ENCODE measurements at places on chromosomes 4 and X. TPM values are rescaled to one million over a fixed set of nuclear protein-coding genes. Genes with fewer than 3 reads are reported as not detected.

Gene MAGEH1
- total RNA-seq, result 12.9 TPM

Gene TEC
- 4.7 TPM for total RNA-seq

Gene SYN1
- total RNA-seq, result not detected

Gene KLB
- total RNA-seq, result 0.16 TPM

Gene RASL11B
- not detected for total RNA-seq

Gene SHROOM3
- total RNA-seq, result not detected

Gene SPOCK3
- total RNA-seq, result not detected

Gene CXXC4
- 2.1 TPM for total RNA-seq

Gene TEX13C
- not detected for total RNA-seq

Gene HMX1
- not detected for total RNA-seq

Gene HTN1
- not detected for total RNA-seq

Gene RHOH
- total RNA-seq, result 195 TPM

GRCh38 chrX:69014200-69014599 lies 151.1 kb downstream of the PJA1 start:
- no peaks in the 10 kb centered on the region for H3K4me1 ChIP-seq
- no peaks in the 10 kb centered on the region for H3K36me3 ChIP-seq
- H3K27ac ChIP-seq, result no peak overlapping the region
- H3K27me3 ChIP-seq, result no peaks in the 10 kb centered on the region
- DNase-seq, result no peak

DNA sequence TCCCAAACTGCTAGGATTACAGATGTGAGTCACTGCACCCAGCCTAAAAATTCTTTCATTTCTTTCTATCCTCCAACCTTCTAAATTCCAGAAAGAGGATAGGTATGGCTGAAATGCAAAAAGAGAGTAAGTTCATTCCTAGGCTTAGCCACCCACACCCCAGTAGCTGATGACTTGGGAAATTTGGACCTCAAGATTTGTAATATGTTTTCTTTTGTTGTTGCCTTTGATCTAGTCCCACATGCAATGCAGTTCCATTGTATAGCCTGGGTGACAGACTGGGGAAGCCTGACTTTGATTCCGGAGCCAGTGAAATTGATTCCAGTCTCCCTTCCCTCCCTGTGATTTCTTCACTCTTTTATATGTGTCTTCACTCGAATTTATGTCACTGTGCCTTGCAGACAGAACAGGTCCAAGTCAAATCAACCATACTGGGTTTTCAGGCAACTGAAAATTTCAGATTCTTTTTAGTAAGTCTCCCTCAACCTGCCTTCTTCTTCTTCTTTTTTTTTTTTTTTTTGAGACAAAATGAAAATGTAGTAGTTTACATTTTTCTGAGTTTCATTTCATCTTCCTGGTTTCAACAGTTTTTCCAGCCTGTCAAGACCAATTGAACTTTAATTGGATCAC lies 176.2 kb upstream of the RBPJ start:
- H3K27me3 ChIP-seq, result no peaks in the 10 kb centered on the region
- H3K4me1 ChIP-seq, result no peaks in the 10 kb centered on the region
- H3K36me3 ChIP-seq, result no peaks in the 10 kb centered on the region

DNA sequence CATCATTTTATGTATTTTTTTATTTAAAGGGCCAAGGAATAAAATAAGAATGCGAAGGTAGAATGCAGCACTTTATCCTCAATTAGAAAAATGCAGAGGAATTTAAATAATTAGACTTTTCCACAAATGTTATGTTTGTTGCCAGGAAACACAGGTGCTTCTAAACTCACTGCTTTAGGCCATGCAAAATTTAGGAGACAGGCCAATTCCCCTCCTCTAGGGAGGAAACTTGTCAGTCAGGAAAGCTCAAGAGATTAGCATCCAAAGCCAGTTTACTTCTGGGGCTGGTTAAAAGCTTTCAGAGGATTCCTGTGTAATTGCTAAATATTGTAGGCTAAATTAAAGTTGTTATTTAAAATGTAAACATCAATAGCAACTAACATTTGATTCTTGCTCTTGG lies 124.5 kb downstream of the DMD start:
- H3K27me3 ChIP-seq, result no peaks in the 10 kb centered on the region
- H3K4me1 ChIP-seq, result no peaks in the 10 kb centered on the region
- H3K27ac ChIP-seq, result no peak overlapping the region
- H3K4me3 ChIP-seq, result no peak overlapping the region

GRCh38 chr4:80112236-80112635 lies 39.2 kb upstream of the ANTXR2 start:
- DNase-seq, result no peak
- no peaks in the 10 kb centered on the region for H3K36me3 ChIP-seq
- peaks cover 2% of the 10 kb centered on the region for H3K27me3 ChIP-seq
- no peaks in the 10 kb centered on the region for H3K4me1 ChIP-seq

GRCh38 chrX:1140236-1140681 lies 72.2 kb downstream of the CRLF2 start:
- H3K4me1 ChIP-seq, result no peaks in the 10 kb centered on the region
- DNase-seq, result no peak
- H3K4me3 ChIP-seq, result no peak overlapping the region
- no peaks in the 10 kb centered on the region for H3K27me3 ChIP-seq
- H3K36me3 ChIP-seq, result no peaks in the 10 kb centered on the region
- no peak overlapping the region for H3K27ac ChIP-seq

- H3K4me1 ChIP-seq, result no peaks in the 10 kb centered on the region
- H3K4me3 ChIP-seq, result no peak overlapping the region
- no peak overlapping the region for H3K27ac ChIP-seq
- no peak for DNase-seq
- no peaks in the 10 kb centered on the region for H3K36me3 ChIP-seq
These were observed 188.1 kb downstream of the ADAM29 start for GRCh38 chr4:175106301-175106700.

GRCh38 chrX:1074755-1075154 lies 137.7 kb downstream of the CRLF2 start:
- no peak for DNase-seq
- H3K4me1 ChIP-seq, result no peaks in the 10 kb centered on the region
- H3K36me3 ChIP-seq, result no peaks in the 10 kb centered on the region
- H3K4me3 ChIP-seq, result no peak overlapping the region

- H3K4me3 ChIP-seq, result no peak overlapping the region
- no peaks in the 10 kb centered on the region for H3K4me1 ChIP-seq
- no peaks in the 10 kb centered on the region for H3K36me3 ChIP-seq
- DNase-seq, result no peak
- H3K27me3 ChIP-seq, result no peaks in the 10 kb centered on the region
These were observed 404.8 kb downstream of the EPHA5 start for GRCh38 chr4:65265526-65265925.

DNA sequence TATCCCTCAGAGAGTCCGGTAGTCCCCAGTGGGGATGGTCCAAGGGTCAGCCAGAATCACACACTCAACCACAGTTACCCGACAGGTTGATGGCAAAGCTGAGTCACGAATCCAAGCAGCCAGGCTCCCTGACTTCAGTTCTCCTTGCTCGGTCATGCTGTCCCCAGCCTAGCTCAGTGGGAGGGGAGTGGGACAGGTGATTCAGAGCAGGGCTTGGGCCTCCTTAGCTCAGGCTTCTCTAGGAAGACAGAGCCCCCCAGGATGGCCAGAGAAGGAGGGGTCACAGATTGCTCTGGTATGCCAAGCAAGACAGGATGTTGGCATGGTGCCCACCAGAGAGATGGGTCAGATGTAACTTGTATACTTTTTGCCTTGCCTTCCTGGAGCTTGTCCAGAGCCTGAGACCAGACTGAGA lies 66.5 kb downstream of the EFNB1 start:
- peaks cover 6% of the 10 kb centered on the region for H3K4me1 ChIP-seq
- H3K27me3 ChIP-seq, result no peaks in the 10 kb centered on the region
- no peaks in the 10 kb centered on the region for H3K36me3 ChIP-seq
- peak overlapping the region; percentile 10 for H3K4me3 ChIP-seq
- no peak for DNase-seq

GRCh38 chr4:157040405-157040804 lies 35.5 kb upstream of the GLRB start:
- H3K4me3 ChIP-seq, result no peak overlapping the region
- no peaks in the 10 kb centered on the region for H3K27me3 ChIP-seq

- H3K27ac ChIP-seq, result no peak within 1 kb of the TSS
- H3K4me1 ChIP-seq, result no peaks in the 10 kb centered on the region
- no peaks in the 10 kb centered on the region for H3K36me3 ChIP-seq
- peaks cover 6% of the 10 kb centered on the region for H3K27me3 ChIP-seq
- H3K4me3 ChIP-seq, result no peak within 1 kb of the TSS
These were observed at the start of gene EGF for GRCh38 chr4:109912706-109913595. Gene EGF, plus strand, starts transcription at chr4:109912883. Its CDS starts 453 bp downstream, at chr4:109913336.

GRCh38 chrX:92241249-92241648 lies 462.1 kb downstream of the PCDH11X start:
- H3K27me3 ChIP-seq, result no peaks in the 10 kb centered on the region
- H3K4me3 ChIP-seq, result no peak overlapping the region
- H3K4me1 ChIP-seq, result no peaks in the 10 kb centered on the region
- DNase-seq, result no peak
- H3K27ac ChIP-seq, result no peak overlapping the region

- H3K36me3 ChIP-seq, result no peaks in the 10 kb centered on the region
- H3K27me3 ChIP-seq, result no peaks in the 10 kb centered on the region
- no peak for DNase-seq
- no peak overlapping the region for H3K4me3 ChIP-seq
- no peak overlapping the region for H3K27ac ChIP-seq
These were observed 600 bp upstream of the BEX2 start for GRCh38 chrX:103311399-103311780.

DNA sequence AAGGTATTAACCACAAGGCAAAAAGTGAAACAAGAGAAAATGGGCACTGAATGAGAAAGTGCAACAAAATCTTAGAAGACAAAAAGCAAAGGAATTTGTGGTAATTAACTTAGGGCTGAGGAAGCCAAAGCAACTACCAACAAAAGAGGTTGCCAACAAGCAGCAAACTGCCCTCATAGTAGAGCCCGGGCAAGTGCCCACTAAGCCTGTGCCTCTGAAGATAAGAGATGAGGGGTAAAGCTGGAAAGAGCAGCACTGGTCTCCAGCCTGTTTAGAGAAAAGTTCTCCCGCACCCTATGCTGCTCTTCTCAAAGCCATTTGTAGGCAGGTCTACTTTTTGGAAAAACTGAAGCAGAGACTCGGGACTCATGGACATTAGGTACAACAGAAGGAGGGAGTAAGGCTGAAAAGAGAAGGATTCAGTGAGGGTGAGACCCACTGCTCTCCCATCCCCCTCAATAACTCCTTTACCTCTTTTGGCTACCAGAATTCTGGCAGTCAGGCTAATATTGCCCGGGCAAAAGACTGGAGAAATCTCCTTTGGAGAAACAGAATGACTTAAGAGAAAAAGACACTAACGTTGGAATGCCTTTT lies 29.6 kb upstream of the KCNE5 start:
- H3K27me3 ChIP-seq, result no peaks in the 10 kb centered on the region
- DNase-seq, result no peak
- H3K4me1 ChIP-seq, result no peaks in the 10 kb centered on the region

GRCh38 chrX:5180135-5180741 lies 1048.4 kb downstream of the NLGN4X start:
- H3K4me1 ChIP-seq, result no peaks in the 10 kb centered on the region
- no peak overlapping the region for H3K4me3 ChIP-seq
- no peak for DNase-seq

- no peaks in the 10 kb centered on the region for H3K36me3 ChIP-seq
- H3K4me1 ChIP-seq, result no peaks in the 10 kb centered on the region
- no peak overlapping the region for H3K4me3 ChIP-seq
- DNase-seq, result no peak
These were observed 59.3 kb downstream of the WDFY3 start for GRCh38 chr4:84907145-84907544.

DNA sequence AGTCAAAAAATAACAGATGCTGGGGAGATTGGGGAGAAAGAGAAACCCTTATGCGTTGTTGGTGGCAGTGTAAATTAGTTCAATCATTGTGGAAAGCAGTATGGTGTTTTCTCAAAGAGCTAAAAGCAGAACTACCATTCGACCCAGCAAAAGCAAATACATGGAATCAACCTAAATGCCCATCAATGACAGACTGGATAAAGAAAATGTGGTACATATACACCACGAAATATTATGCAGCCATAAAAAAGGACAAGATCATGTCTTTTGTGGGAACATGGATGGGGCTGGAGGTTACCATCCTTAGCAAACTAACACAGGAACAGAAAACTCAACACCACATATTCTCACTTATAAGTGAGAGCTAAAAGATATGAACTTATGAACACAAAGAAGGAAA lies 188.9 kb downstream of the CAMK2D start:
- DNase-seq, result no peak
- H3K27me3 ChIP-seq, result no peaks in the 10 kb centered on the region
- no peak overlapping the region for H3K27ac ChIP-seq
- no peaks in the 10 kb centered on the region for H3K4me1 ChIP-seq
- H3K4me3 ChIP-seq, result no peak overlapping the region
- H3K36me3 ChIP-seq, result no peaks in the 10 kb centered on the region

DNA sequence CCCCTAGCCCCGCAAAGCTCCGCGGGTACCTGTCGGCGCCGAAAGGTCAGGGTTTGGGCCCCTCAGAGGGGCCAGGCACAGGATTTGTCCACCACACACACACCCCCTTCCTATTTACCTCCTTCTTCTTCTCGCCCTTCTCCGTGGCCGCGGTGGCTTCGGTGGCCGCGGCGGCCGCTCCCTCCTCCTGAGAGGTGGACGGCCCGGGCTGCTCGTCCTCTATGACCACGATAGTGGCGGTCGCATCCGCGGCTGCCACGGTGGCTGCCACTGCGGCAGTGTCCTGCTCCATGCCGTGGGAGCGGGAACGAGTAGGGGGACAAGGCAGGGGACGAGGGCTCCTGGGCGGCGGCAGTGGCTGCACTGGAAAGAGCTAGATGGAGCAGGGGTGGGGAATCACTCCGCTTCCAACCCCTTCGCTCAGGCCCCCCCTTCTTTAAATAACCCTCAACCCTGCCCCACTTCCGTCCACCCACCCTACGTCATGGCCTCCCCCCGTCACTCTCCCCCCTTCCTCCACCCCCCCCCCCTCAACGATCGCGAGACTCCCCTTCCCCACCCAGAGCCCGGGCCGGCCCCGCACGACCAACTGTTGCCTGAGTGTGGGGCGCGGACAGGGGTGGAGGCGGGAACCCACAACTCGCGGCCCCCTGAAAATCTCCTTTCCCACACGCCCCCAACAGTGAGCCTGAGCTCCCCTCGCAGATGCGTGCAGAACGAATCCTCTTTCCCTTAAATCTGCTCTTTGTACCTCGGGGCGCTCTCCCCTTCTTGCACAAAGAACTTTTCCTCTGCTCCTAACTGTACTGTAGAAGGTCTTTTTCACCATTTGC lies at the start of gene SMARCA1:
Gene SMARCA1, minus strand, starts transcription at position 412 of the 833 bp plus-strand sequence. Its CDS starts 120 bp downstream, at position 292.
- H3K4me3 ChIP-seq, result peak within 1 kb of the TSS; percentile 55
- peaks cover 6% of the 10 kb centered on the region for H3K27me3 ChIP-seq
- H3K36me3 ChIP-seq, result no peaks in the 10 kb centered on the region
- no peak for DNase-seq
- H3K27ac ChIP-seq, result no peak within 1 kb of the TSS

- H3K4me1 ChIP-seq, result no peaks in the 10 kb centered on the region
- no peak overlapping the region for H3K4me3 ChIP-seq
- no peaks in the 10 kb centered on the region for H3K27me3 ChIP-seq
These were observed 146.2 kb downstream of the PCDH7 start for GRCh38 chr4:30866346-30866745.

DNA sequence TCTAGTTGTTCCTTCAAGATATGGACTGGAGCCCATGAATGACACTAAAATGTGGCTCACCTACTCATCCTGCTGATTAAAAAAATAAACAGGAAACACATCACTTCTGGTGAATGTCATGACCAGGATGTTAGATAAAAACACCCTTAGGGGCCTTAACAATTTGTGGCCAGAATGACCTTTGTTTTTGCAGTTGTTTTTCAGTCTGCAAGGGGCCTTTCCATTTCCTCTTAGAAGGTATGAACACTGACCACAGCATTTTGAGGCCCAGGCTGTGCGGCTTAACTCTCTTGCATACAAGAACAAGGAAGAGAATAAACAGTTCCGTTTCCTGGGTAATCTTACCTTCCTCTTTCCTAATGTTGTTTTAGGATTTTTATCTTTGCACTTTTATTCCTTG lies 113.2 kb downstream of the IL1RAPL2 start:
- no peak for DNase-seq
- no peak overlapping the region for H3K4me3 ChIP-seq
- no peaks in the 10 kb centered on the region for H3K36me3 ChIP-seq
- H3K4me1 ChIP-seq, result no peaks in the 10 kb centered on the region
- no peaks in the 10 kb centered on the region for H3K27me3 ChIP-seq
